Stimulated activated CD8-positive, alpha-beta memory T cell treated with anti-CD3 and anti-CD28 coated beads, Interleukin-15, amount 100 ng/mL, for 4 hours (primary cell): ENCODE measurements at places on chromosomes 3 and 15.

DNA sequence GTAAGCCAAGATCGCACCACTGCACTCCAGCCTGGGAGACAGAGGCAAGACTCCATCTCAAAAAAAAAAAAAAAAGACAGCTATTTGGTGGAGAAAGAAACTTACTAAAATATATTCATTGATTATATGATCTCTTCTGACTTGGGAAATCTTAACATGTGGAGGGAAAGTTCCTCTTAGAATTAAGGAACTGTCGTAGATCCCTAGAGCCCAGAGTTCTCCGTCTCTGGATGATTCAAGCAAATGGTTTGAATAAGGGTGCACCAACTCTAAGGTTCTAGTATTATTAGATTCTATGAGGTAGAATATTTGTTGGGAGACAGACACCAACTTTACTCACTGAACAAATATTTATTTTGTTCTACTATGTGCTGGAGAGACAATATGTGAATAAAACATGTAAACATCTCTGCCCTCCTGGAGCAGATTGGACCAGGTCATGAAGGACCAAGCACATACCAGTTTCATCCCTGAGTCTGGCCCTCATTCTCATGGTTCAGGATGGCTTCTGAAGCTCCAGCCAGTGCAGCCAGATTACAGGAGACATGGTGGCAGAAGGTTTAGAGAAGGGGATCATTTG, 129.7 kb downstream of the MITF start:
- DNase-seq: no peak

GRCh38 chr15:88993662-88994061, 80.5 kb upstream of the MFGE8 start:
- DNase-seq: no peak

- DNase-seq: no peak
These were observed 359.4 kb downstream of the VPS13C start for GRCh38 chr15:61700803-61701202.

- DNase-seq: no peak
These were observed 942.8 kb upstream of the CFAP20DC start for GRCh38 chr3:59992578-59992977.

DNA sequence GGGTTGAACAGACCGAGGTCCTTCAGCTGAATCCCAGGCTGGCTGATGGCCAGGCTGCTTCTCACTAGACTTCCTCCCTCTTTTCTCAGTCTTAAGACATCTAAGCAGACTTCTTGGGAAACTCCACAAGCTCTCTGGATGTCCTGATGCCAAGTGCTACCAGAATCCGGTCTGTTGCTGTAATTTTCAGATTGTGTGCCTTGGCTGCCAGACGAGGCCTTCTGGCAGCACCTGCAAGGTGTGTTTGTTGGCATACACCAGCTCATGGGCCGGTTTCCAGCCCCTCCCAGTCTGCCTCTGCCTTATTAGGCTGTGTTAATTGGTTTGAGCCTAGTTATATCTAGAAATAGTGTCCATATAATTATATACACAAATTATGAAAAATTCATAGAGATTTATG, 120.6 kb downstream of the TNIK start:
- DNase-seq: no peak

DNA sequence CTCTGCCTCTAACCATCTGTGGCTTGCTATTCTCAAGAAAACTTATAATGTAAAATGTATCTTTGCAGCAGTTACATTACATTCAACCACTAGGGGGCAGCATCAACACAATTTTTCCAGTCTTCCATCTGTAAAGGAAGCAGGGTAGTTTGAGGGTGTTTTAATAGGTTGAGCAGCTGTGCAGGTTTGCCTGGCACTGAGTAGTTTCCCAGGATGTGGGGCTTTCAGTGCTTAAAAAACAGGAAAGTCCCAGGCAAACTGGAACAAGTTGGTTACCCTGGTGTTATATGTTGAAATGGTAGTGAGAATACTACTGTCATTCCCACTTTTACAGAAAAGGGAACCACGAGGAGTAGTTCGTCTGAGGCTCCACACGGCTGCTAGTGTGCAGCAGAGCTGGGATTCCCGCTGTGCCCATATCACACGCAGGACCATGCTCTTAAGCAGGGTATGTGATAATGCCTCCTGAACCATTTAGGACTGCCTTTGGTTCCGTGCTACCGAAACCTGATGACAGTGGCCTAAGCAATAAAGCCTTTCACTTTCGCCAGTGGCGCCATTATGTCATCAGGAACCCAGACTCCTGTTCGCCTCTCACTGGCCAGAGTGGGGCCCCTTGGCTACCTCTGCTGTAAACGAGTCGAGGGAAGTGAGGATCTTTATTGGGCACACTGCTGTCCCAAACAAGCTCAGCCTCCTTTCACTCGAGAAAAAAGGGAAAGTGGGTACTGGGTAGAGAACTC, 64.7 kb upstream of the ZBTB38 start:
- peak; percentile 34 for DNase-seq

GRCh38 chr3:192039593-192039992, 578.6 kb downstream of the PYDC2 start:
- no peak for DNase-seq
